H4 (cell line): ENCODE measurements at places on chromosomes 7 and 10.
A peak's percentile ranks its signal among the peaks of the same experiment; 100 is the strongest.

GRCh38 chr7:72023926-72024325, 388.2 kb downstream of the CALN1 start:
- no peak for DNase-seq

DNA sequence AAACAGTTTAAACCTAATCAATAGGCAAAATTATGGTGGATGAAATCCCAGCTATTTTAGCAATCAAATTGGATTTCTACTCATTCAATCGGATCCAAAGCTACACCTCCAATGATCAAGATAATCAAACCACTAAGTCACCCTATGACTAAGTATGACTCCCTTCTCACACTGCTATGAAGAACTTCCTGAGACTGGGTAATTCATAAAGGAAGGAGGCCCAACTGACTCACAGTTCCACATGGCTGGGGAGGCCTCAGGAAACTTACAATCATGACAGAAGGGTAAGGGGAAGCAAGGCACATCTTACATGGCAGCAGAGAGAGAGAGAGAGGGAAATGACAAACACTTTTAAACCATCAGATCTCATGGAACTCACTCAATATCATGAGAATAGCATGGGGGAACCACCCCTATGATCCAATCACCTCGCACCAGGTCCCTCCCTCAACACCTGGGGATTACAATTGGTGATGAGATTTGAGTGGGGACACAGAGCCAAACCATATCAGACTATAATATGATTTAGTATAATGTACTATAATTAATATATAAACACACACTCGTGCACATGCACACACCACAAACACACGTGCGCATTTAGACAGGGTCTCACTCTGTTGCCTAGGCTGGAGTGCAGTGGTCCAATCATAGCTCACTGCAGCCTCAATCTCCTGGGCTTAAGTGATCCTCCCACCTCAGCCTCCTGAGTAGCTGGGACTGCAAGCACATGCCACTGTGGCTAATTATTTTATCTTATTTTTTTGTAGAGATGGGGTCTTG, 213.6 kb upstream of the FOXK1 start:
- no peak for DNase-seq

GRCh38 chr10:33112831-33113455, 154.9 kb upstream of the ITGB1 start:
- DNase-seq = no peak

- DNase-seq = no peak
Measured at GRCh38 chr7:38502848-38503247, 128.3 kb downstream of the AMPH start.

- no peak for DNase-seq
Measured at GRCh38 chr7:46286356-46286755, 365.3 kb upstream of the IGFBP3 start.

- DNase-seq = no peak
Measured at GRCh38 chr7:154259396-154259795, 207.2 kb downstream of the DPP6 start.

- no peak for DNase-seq
Measured at GRCh38 chr10:49111320-49111698, 4.0 kb downstream of the VSTM4 start.

- peak; percentile 99 for DNase-seq
Measured at GRCh38 chr10:80158598-80159127, 26.1 kb downstream of the PLAC9 start.

GRCh38 chr10:24526085-24526649, 197.5 kb downstream of the ARHGAP21 start:
- DNase-seq = no peak

- DNase-seq = no peak
Measured at GRCh38 chr10:370449-370825, 235.2 kb downstream of the ZMYND11 start.

GRCh38 chr10:27088119-27089044, 11.9 kb downstream of the ANKRD26 start:
- DNase-seq = no peak

DNA sequence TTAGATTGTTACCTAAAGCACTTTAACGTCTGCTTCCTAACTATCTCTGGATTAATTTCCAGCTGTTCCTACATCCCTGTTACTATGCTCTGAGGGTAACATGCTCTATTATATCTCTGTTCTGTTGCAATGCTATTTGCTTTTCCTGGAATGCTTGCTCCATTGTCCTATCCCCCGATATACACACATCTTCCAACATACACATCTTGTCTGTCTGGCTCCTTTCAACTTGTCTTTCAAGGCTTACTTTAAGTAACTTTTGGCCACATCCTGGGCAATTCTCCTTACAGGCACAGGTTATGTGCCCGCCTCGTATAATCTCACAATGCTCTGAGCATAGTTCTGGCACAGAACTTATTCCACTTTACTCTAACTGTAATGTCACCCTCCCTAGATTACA, 96.2 kb downstream of the CDK6 start:
- no peak for DNase-seq

- no peak for DNase-seq
Measured at GRCh38 chr10:77190291-77190690, 447.3 kb downstream of the KCNMA1 start.

DNA sequence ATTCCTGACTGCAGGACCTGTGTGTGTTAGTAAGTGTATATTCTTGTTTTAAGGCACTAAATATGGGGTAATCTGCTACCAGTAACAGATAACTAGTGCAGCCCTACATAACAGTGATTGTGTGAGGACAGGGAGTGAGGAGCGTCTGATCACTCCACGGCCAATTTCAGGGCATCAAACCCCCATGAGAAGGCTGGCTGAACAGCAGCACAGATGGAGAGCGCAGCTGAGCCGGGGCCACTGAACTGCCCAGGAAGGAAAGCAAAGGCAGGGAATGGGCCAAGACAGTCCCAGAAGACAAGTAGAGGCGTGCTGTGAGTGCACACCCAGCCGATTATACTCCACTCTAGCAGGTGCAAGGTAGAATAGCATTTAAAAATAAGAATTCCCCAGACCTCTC, 157.1 kb upstream of the CHST15 start:
- no peak for DNase-seq

DNA sequence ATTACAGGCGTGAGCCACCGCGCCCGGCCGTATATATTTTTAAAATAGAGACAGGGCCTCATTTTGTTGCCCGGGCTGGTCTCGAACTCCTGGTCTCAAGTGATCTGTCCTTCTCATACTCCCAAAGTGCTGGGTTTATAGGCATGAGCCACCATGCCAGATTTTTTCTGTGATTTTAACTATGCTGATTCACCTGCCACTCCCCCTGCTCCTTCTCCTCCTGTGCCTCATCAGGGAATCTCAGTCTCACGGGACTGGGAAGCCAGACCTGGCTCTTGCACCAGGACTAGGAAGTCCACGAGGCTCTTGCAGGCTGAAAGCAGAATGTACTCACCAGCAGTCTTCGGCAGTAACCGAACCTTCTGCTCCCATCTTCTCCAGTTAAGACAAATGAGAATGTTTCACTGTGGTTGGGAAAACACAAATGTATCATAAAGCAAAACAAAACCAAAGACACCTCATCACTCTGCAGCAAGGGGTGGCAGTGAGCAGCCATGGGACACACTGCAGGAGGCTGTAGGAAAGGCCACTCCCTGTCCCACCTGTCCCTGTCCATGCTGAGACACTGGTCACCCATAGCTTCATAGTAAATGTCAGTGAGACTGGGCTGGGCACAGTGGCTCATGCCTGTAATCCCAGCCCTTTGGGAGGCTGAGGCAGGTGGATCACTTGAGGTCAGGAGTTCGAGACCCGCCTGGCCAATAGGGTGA, 78.7 kb upstream of the MKRN1 start:
- no peak for DNase-seq

DNA sequence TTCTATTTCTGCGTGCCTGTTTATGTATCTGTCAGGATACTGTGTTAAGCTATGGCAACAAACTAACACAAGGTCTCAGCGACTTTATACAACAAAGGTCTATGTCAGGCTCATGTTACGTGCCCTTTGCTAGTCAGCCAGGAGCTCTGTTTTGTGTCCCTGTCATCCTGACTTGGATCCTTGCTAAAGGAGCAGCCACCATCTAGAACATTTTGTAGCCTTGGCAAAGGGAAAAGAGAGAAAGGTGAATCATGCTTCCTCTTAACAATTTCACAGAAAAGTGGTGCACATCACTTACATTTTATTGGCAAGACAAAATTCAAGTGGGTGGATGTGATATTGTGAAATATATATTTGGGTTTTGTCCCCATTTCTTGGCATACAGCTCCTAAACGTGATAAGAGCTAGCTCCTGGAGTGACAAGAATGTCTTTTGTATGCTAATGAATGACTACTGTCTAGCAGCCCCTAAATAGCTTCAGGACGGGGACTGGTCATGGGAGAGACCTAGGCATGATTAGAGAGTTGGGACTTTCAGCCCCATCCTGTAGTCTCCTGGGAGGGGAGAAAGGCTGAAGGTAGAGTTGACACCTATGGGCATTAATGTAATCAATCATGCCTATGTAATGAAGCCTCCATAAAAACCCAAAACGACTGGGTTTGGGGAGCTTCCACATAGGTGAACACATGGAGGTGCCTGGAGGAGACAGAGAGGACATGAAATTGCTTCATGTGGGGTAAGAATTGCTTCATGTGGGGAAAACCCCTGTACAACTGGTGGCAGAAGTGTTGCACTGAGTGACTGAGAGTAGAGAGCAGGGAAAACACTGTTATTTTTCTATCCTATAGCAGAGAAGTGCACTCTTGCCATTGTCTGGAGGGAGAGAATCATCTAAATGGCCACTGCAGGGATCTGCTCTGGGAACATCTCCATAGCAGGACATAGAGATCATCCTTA, 33.0 kb downstream of the MRPL32 start:
- DNase-seq = no peak

DNA sequence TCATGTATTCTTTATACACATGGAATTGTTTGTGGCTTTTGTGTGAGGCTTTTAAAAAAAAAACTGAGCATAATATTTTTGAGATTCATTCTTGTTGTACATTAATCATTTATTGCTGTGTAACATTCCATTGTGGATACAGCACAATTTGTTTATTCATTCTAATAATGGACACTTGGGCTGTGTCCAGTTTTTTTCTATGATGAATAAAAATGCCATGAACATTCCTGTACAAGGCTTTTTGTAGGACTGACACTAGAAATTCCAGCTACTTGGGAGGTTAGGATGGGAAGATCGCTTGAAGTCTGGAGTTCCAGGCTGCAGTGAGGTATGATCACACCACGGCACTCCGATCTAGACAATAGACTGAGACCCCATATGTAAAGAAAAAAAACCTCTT, 254.3 kb upstream of the CACNA2D1 start:
- no peak for DNase-seq

- DNase-seq = no peak
Measured at GRCh38 chr7:46127814-46128213, 206.7 kb upstream of the IGFBP3 start.

GRCh38 chr10:107966826-107967225, 802.3 kb upstream of the SORCS1 start:
- no peak for DNase-seq

DNA sequence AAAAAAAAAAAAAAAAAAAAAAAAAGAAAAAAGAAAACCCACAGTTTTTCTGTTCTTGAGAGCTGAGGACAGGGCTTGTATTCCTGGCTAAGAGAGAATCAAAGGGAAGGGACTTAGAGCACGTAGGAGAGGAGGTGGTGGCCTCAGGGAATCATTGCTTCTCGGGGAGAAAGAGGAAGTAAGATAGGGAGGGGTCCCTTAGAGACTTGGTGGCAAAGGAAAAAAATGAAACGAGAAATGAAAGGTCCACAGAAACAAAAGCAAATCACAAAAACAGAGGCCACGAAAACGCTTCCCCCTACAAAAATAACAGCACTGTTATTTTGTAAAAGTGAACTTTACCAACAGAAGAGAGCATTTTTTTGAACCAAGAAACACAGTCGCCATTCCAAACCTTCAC, 323.1 kb upstream of the GALNT17 start:
- DNase-seq = no peak

GRCh38 chr7:128396357-128396756, 13.4 kb downstream of the IMPDH1 start:
- DNase-seq = no peak

- no peak for DNase-seq
Measured at GRCh38 chr10:78542521-78542920, 508.9 kb downstream of the RPS24 start.

DNA sequence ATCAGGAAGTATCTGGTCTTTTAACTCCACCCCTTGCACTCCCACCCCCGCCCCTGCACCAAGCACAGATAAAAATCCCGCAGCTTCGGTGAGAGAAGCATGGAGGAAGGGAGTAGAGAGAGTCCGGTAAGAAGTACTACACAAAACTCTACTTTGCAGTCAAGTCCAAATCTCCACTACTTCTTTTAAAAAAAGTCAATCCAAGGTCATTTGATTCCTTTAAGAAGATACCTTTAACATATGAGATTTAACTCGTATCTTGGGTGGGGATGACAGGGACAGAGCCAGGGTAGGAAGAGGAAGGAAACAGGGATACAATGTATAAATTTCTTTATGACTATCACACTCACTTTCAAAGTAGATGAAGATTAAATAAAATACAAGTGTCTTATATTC, 132.1 kb downstream of the NRBF2 start:
- peak; percentile 38 for DNase-seq

DNA sequence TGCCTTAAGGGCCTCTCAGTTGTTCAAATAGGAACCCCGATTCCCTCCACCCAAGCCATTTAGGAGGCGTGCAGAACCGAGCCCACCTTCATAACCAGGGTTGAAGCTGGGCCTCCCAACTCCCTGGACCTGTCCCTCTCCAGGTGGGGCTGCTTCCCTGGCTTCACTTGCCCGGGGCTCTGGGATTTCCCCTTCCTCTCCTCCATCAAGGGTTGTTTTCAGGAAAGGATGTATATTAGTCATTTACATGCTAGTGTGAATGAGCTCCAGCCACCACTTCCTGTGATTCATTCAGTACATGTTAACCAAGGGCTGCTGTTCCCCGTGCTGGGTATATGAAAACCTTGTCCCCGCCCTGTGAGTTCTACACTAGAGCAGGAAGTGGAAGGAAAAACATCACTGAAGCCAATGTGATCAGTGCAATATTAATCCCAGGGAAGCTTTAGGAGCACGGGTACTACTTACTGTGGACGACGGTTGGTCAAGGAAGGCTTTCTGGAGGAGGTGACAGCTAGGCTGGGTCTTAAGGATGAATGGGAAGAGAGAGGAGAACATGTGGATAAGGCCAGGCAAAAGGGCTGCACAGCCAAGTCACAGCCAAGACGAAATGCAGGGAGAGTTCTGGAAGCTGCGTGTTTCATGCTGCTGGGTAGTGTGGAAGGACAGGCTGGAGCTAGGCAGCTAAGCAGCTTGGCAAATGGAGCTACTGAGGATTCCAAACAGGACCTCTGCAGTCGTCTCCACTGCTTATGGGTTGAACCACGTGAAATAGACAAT, 150.1 kb upstream of the SHH start:
- peak; percentile 93 for DNase-seq

- DNase-seq = no peak
Measured at GRCh38 chr7:94130716-94131115, 126.6 kb upstream of the BET1 start.

DNA sequence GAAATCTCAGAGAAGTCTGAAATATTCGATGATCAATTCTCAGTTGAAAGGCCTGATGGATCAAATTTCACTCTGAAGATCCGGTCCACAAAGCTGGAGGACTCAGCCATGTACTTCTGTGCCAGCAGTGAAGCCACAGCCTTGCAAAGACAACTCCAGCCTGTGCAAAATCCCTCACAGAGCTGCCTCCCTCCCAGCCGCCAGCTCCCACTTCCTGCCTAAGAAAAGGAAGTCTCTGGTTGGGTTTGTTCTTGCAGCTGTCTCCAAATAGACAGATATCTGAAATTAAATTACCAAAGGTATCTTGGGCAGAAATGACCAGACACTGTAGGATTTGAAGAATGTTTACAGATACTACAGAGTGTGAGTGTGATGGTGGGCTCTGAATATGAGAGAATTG, 43.4 kb upstream of the PRSS58 start:
- no peak for DNase-seq

GRCh38 chr10:13352519-13352918, 4.4 kb upstream of the SEPHS1 start:
- no peak for DNase-seq

- DNase-seq = no peak
Measured at GRCh38 chr7:91005841-91006240, 258.4 kb upstream of the FZD1 start.
